ENCODE measurements at places on chromosomes 12 and 14.
A peak's percentile ranks its signal among the peaks of the same experiment; 100 is the strongest.

DNA sequence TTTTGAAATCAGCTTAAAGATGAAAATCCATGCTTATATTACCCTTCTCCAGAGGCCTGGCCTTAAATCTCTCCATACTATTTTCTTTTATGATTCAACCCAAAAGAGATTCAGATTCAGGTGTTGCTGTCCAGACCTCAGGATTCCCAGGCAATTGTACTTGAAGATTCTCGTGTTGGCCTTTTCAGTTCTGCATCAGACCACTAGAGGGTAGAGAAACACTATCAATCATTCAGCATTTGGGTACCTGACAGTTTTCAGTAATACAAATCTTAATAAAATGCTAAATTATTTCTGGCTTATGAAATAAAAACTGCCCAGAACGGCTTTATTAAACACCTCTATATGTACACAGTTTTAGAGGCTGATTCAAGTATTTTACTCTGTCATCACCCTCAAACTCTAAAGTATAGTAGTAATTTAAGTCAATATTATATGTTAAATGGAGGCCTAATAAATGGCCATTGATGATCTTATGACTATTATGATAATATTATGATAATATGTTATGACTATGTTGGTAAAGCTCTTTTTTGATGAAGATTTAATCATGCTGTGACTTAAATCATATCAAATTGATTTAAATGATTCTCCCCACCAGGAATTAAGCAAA, 301.1 kb downstream of the DUSP6 start:
- DNase-seq = peak; percentile 14
- H3K4me3 ChIP-seq = no peak overlapping the region
- no peak overlapping the region for H3K27ac ChIP-seq
- no peaks in the 10 kb centered on the region for H3K36me3 ChIP-seq
- H3K4me1 ChIP-seq = no peaks in the 10 kb centered on the region

DNA sequence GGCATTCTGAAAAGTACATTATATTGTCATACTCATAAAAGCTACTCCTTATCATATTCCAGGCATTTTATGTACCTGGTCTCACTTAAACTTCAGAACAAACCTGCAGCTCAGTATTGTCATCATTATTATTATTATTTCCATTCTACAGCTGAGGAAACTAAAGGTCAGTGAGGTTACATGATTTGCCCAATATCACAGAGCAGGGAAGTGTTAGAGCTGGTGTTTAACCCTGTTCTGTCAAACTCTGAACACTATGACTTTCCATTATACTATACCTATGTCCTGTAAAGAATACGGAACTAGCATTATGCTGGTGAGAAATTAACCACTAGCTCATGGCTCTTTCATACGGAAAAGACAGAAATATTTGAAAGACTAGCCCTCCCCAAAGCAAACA, 56.4 kb downstream of the STON2 start:
- H3K4me3 ChIP-seq = no peak overlapping the region
- no peak overlapping the region for H3K27ac ChIP-seq
- H3K27me3 ChIP-seq = no peaks in the 10 kb centered on the region
- no peaks in the 10 kb centered on the region for H3K4me1 ChIP-seq

- H3K4me1 ChIP-seq = peaks cover 7% of the 10 kb centered on the region
- no peaks in the 10 kb centered on the region for H3K36me3 ChIP-seq
- H3K4me3 ChIP-seq = no peak overlapping the region
- no peak overlapping the region for H3K27ac ChIP-seq
- no peak for DNase-seq
These were observed 1192.8 kb downstream of the FLRT2 start for GRCh38 chr14:86722612-86723253.

DNA sequence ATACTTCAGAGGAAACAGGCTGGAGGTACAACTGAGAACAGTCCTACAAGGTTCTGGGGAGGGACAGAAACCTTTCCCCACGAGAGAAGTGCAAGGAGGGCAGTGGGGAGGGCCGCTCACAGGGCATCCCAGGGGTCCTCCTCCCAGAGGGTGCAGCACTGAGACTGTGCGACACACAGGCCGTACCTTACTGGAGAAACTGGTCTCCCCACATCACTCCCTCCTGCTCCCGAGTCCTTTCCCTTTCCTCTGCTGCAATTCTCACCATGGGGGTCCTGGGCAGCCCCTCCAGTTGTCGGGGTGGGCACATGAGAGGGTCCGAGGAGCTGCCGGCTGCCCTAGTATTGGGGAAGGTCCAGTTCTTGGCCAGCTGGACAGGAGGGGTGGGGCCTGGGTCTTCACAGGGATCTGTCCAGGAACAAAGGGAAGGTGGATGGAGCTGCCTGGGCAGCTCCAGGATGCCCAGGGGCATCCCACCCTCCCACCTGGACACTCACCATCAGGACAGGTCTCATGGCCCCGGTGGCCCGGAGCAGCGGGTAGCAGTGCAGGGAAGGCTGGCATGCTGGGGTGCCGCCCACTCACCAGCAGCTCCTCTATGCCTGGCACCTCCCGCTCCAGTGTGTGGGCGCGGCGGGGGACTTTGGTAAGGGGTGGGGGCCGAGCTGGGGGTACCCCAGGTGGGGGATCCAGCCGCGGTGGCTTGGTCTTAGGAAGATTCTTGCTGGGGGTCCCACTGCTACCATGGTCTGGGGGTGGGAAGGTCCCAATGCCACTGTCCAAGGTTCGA, 35.8 kb downstream of the NCKAP5L start:
- peaks cover 3% of the 10 kb centered on the region for H3K36me3 ChIP-seq
- H3K4me1 ChIP-seq = no peaks in the 10 kb centered on the region
- no peaks in the 10 kb centered on the region for H3K27me3 ChIP-seq
- no peak for DNase-seq
- H3K4me3 ChIP-seq = no peak overlapping the region

- no peak overlapping the region for H3K4me3 ChIP-seq
- H3K27me3 ChIP-seq = no peaks in the 10 kb centered on the region
- no peaks in the 10 kb centered on the region for H3K4me1 ChIP-seq
- H3K36me3 ChIP-seq = no peaks in the 10 kb centered on the region
- no peak for DNase-seq
These were observed 3.4 kb downstream of the RPH3A start for GRCh38 chr12:112794721-112795486.

- H3K36me3 ChIP-seq = no peaks in the 10 kb centered on the region
- peaks cover 8% of the 10 kb centered on the region for H3K4me1 ChIP-seq
- H3K27me3 ChIP-seq = no peaks in the 10 kb centered on the region
- no peak overlapping the region for H3K27ac ChIP-seq
- no peak overlapping the region for H3K4me3 ChIP-seq
- no peak for DNase-seq
These were observed 37.8 kb downstream of the PRPF40B start for GRCh38 chr12:49661191-49661590.

DNA sequence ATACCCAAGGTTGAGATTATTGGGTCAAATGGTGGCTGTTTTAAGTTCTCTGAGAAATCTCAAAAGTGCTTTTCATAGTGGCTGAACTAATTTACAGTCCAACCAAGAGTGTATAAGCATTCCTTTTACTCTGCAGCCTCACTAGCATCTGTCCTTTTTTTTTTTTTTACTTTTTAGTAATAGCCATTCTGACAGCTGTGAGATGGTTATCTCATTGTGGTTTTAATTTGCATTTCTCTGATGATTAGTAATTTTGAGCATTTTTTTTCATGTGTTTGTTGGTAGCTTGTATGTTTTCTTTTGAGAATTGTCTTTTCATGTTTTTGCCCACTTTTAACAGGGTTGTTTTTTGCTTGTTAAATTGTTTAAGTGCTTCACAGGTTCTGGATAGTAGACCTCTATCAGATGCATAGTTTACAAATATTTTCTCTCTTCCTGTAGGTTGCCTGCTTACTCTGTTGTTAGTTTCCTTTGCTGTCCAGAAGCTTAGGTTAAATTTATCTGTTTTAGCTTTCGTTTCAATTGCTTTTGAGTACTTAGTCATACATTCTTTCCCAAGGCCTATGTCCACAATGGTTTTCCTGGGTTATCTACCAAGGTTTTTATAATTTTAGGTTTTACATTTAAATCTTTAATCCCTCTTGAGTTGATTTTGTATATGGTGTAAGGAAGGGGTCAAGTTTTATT, 881.3 kb upstream of the SEL1L start:
- no peaks in the 10 kb centered on the region for H3K36me3 ChIP-seq
- DNase-seq = no peak
- H3K4me1 ChIP-seq = no peaks in the 10 kb centered on the region
- no peak overlapping the region for H3K27ac ChIP-seq

GRCh38 chr14:28057359-28058296, 709.0 kb upstream of the FOXG1 start:
- H3K27ac ChIP-seq = no peak overlapping the region
- no peak for DNase-seq
- H3K36me3 ChIP-seq = no peaks in the 10 kb centered on the region

DNA sequence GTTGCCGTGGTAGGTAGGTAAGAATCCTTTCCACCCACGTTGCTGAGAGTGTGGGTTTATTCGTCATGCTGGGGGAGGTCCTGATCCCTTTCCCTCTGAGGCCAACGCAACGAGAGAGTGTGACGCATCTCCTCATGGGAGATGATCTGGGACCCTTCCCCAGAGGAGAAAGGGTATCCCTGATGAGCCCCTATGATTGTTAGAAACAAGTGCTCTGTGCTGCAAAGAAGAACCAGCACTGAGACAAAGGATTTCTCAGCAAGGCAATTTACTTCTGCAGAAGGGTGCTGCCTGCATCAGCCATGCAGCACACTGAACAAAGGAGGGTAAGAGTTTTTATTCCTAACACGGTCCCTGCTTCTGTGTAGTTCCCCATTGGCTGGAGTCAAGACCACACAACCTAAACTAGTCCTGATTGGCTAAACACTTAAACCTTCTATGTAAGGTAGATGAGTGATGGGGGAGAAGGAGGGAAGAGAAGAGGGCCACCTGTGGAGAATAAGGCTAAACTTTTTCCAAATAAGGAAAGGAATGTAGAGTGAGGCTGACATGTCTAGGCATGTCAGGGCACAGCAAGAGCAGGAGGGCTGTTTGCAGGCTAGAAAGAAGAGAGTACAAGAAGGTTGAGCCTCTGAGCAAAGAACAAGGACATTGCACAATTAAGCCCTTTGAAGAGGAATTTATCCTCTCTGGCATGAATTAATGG, 21.3 kb downstream of the CLEC2A start:
- H3K4me1 ChIP-seq = no peaks in the 10 kb centered on the region
- no peak overlapping the region for H3K4me3 ChIP-seq
- no peaks in the 10 kb centered on the region for H3K27me3 ChIP-seq

- no peaks in the 10 kb centered on the region for H3K36me3 ChIP-seq
- DNase-seq = no peak
- no peak overlapping the region for H3K4me3 ChIP-seq
These were observed 69.7 kb downstream of the MGAT4C start for GRCh38 chr12:86186449-86186848.

GRCh38 chr12:47707355-47707754, 1.5 kb upstream of the RPAP3 start:
- no peaks in the 10 kb centered on the region for H3K36me3 ChIP-seq
- DNase-seq = no peak
- H3K27ac ChIP-seq = no peak overlapping the region

DNA sequence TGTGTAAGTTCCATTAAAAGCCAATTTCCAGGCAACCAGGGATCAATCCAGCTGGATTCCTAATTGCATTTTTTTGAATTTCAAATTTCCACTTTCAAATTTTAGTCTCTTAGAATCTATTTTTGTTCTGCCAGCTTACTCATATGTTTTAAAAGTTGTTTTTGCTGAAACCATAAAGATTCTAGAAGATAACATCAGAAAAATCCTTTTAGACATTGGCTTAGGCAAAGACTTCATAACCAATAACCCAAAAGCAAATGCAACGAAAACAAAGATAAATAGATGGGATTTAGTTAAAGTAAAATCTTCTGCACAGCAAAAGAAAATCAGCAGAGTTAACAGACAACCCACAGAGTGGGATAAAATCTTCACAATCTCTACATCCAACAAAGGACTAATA, 253.3 kb downstream of the AEBP2 start:
- no peaks in the 10 kb centered on the region for H3K27me3 ChIP-seq
- H3K27ac ChIP-seq = peak overlapping the region; percentile 53
- no peak overlapping the region for H3K4me3 ChIP-seq
- H3K4me1 ChIP-seq = peaks cover 13% of the 10 kb centered on the region
- no peaks in the 10 kb centered on the region for H3K36me3 ChIP-seq

GRCh38 chr14:79186523-79186922, 1016.4 kb downstream of the NRXN3 start:
- no peaks in the 10 kb centered on the region for H3K36me3 ChIP-seq
- no peaks in the 10 kb centered on the region for H3K4me1 ChIP-seq
- H3K27me3 ChIP-seq = no peaks in the 10 kb centered on the region
- DNase-seq = no peak
- no peak overlapping the region for H3K4me3 ChIP-seq

- no peak for DNase-seq
- H3K4me3 ChIP-seq = no peak overlapping the region
- H3K27me3 ChIP-seq = no peaks in the 10 kb centered on the region
- peaks cover 9% of the 10 kb centered on the region for H3K4me1 ChIP-seq
These were observed 38.9 kb upstream of the DICER1 start for GRCh38 chr14:95196268-95196667.

DNA sequence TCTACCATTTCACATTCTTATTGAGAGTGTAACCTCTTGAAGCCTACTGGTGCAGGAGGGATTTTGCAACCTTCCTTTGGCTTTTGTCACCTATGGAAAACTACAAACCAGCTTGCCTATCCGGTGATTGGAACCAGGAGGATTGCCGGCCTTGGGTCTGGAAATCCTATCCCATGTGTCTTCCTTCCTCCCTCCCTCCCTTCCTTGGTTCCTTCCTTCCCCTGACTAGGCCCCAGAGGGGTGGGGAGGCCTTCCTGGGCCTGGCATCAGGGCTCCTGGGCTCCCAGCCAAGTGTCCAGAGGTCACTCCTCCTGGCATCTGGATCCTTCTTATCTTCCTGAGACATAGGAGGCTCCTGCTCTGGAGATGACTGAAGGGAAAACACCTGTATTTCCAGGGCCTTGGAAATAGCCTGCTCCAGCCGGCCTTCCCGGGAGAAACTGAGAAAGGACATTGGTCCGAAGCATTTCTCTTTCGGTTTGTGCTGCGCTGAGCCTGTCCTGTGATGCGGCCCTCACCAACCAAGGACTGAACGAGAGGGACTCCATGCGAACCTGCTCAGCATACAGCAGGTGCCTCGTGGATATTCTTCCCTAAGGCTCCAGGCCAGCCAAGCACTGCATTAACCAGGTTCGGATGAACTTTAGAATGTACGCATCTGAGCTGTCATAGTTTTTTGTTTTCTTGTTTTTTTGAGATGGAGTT, 43.4 kb downstream of the PSMA6 start:
- H3K27ac ChIP-seq = peak overlapping the region; percentile 92
- no peaks in the 10 kb centered on the region for H3K27me3 ChIP-seq
- no peak overlapping the region for H3K4me3 ChIP-seq
- H3K36me3 ChIP-seq = no peaks in the 10 kb centered on the region
- peaks cover 72% of the 10 kb centered on the region for H3K4me1 ChIP-seq

Measured in body of pancreas (tissue), 4 donors.